ENCODE measurements at places on chromosomes 16 and 17.

DNA sequence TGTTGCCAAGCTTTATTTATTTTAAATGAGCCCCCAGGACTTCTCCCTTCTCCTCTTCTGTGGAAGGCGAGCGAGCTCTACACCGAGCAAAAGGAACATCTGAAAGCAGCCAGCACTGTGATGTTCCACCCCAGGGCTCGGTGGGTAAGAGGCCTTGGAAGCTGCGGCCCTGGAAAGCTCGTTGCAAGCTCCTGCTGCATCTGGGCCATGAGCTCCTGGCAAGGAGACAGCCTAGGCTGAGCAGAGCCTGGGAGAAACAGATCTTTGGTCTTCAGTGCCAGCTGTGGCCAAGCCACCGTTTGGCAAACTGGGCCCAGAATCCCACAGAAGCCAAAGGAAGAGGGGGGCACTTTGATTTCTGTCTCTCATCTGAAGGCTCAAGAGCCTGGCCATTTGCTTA lies 114.1 kb downstream of the ENGASE start:
- no peak for DNase-seq

- no peak for DNase-seq
Observed at GRCh38 chr16:17437127-17437720, 33.5 kb downstream of the XYLT1 start.

DNA sequence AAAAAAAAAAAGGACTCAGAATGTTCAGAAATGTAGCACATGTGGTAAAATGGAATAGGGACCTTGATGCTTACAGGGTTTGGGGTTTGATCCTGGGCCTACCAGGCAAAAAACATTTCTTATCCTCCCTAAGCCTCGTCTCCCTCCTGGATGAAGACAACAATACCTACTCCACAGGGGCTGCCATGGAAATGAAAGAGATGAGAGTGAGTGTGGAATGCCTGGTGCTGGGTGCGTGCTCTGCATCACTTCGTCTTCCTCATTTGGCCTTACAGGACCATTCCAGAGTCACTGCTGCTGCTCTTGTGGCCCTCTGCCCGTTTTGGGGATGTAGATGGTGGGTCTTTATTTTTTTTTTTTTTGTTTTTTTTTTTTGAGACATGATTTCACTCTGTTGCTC lies 692.9 kb upstream of the EEF2KMT start:
- no peak for DNase-seq

GRCh38 chr16:85311741-85312140 lies 199.5 kb upstream of the CIBAR2 start:
- no peak for DNase-seq

GRCh38 chr17:27996202-27997043 lies 46.1 kb upstream of the NLK start:
- DNase-seq = no peak

GRCh38 chr17:79413611-79414010 lies 197.2 kb downstream of the RBFOX3 start:
- DNase-seq = no peak

DNA sequence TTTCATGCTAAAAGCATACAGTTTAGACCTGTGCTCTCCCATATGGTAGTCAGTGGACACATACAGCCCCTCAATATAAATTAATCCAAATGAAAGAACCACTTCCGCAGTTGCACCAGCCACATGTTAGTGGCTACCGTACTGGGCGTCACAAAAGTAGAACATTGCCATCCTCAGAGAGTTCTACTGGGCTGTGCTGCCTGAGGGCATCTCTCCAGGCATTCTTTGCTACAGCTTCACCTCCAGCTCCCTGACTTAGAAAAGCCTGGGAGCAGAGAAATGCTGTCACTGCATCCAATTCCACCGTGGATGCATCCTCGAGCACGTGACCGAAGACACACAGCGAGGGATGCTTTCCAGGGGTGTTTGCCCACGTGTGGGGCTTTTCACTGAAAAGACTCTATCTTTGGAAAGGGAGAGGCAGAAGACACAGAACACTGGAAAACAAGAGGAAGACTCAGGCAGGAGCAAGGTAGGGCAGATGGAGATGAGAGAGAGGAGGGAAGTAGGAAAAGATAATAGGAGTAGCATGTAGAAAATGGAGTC lies 86.4 kb downstream of the GAS7 start:
- no peak for DNase-seq

DNA sequence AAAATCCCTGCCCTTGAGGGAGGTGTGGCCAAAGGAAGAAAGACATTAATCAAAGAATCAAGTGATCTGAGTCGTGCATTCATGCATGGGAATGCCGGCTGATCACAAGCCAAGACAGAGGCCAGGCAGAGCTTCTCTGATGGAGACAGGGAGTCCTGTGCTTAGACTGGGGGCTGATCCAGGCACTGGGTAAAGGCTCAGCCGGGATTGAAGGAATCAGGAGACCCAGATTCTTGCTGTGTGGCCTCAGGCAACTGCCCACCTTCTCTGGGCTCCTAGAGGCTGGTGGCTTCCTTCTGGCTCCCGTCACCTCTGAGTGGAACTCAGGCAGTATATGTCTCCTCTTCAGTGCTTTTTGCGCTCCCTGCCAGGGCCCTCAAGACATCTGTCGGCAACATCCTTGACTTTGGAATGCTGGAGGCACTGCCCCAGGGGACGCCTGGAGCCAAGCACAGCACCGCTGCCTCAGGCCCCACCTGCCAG lies 17.7 kb downstream of the RAI1 start:
- no peak for DNase-seq

DNA sequence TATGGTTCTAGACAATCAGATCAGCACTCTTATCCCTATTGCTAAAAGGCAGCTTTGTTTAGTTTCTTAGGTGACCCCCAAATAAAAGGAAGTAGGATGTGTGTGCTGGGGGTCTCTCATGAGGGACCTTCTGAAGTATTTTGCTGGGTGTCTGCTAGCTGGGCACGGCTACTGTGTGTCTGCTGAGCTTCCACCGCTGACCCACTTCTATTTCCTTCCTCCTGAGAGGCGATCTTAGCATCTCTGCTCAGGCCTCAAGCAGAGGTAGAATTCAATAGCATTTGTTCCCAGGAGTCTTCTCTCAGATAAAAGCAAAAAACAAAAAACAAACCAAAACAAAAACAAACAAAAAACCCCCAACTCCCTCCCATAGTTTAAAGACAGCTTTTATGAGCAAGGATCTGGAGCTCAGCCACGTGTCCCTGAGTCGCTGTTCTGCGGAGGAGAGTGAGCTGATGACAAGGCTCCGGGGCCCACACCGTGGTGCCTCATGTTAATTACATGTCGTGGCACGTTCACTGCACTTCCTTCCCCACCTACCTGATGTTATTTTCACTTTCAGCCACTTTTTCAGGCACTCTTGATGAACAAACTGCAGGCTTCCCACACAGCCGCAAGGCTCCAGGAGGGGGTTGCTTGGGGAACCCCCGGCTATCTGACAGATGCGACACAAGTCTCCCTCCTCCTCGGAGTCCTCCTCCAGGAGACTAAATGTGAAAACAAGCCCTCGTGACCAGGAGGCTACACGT lies 83.5 kb downstream of the MARCHF10 start:
- no peak for DNase-seq

DNA sequence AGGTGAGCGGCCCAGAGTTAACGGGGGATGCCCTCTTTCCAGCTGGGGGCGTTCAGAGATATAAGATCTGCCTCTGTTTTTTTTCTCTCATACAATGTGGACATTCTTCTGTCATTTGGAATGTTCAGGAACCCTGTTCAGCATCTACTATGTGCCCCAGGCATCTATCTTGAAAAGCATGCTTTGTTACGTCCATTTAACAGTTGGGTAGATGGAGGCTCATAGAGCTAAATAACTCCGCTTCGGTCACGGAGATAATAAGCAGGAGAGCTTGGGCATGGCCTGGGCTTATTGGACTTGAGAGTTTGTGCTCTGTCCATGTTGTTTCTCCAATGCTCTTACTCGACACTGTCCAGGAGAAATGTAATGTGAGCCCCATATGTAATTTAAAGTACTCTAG lies 6.1 kb downstream of the DHODH start:
- no peak for DNase-seq

- no peak for DNase-seq
Observed at GRCh38 chr16:50505714-50506542, 42.3 kb upstream of the NKD1 start.

- peak; percentile 59 for DNase-seq
Observed at GRCh38 chr17:77356690-77357201, 216.0 kb downstream of the SEC14L1 start.

- no peak for DNase-seq
Observed at GRCh38 chr16:2586241-2586640, 48.4 kb downstream of the PDPK1 start.

DNA sequence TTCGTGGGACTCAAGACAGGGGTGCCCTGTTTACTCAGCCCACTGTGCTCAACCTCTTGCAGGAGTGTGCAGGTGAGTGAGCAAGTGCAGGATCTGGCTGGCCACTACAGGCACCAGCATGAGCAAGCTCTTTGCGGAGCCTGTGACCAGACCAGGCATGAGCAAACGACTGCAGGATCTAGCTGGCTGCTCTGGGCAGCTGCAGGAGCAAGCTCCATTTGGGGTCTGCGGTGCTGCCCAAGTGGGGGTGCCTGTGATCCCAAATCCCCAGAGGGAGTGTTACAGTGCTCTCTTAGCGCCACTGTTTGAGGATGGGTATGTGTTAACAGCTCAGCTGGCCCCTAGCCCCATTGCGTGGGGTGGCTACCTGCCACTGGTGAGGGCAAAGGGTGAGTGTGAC lies 2.4 kb downstream of the USP6 start:
- peak; percentile 34 for DNase-seq

GRCh38 chr16:11171757-11172299 lies 84.2 kb downstream of the SOCS1 start:
- DNase-seq = no peak

DNA sequence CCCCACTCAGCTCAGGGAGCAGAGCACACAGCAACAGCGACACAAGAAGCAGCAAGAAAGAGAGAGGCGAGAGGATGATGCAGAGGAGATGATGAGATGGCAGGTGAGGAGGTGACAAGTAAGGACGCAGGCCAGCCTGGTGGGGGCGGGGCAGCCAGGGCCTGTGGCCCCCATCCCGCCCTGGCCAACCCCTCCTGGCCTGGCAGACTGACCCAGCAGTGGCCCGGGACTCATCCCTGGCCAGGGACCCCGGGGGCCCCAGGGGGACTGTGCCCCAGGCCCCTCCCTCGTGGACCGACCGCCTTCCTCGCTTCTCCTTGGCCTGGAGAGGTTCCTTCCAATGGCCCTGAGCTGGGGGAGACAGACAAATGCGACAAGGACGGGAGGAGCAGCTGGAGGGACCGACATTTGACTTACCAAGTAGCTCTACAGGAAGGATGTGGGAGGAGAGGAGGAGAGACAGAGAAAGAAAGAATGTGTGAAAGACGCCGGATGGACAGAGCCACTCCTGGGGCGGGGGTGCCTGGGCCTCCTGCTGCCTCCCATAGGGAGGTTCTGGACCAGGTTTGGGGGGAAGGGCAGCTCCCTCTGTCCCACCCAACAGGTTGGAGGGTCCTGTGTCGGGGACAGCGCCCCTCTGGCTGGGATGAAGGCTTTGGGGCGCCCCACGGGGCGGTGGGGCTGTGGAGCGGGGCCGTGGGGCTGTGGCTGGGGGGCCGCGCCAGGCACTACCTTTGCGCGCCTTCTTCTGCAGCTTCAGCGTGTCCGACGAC lies 6.8 kb downstream of the MTSS2 start:
- DNase-seq = no peak

DNA sequence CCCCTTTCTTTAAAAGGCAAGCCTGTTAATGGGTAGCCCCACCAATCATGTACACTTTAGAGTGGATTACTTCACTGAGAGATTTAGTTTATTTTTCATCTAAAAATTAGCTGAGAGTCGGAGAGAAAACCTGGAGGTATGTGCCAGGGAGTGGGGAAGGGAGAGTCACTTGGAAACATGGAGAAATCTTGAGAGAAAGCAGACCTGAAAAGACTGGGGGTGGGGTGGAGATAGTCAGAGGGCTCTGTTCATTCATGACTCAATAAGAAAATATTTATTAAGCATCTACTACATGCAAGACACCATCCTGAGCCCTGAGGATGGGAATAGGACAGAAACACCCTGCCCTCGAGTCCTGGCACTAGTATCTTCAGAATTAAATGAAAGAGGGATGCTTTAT lies 27.4 kb upstream of the RCVRN start:
- DNase-seq = no peak
